ENCODE measurements at places on chromosomes 16 and 17.

DNA sequence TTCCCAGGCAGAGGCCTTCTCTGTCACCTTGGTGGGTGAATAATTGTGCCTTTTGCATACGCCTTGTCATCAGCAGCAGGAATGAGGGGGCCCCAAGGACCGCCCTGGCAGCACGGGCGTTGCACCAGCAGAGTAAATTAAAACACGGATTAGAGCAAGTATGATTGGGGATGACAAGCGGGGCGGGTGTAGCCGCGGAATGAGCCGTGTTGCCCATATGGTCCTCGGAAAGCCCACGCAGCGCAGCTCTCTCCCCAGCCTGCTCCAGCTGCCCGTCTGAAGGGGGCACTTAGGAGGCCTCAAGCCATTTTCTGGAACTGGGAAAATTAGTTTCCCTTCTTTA lies 299.4 kb upstream of the IRX3 start:
- no peak for DNase-seq

GRCh38 chr17:62994931-62995330 lies 28.9 kb downstream of the TANC2 start:
- DNase-seq = no peak

GRCh38 chr17:3956983-3957382 lies 7.3 kb downstream of the ATP2A3 start:
- no peak for DNase-seq

DNA sequence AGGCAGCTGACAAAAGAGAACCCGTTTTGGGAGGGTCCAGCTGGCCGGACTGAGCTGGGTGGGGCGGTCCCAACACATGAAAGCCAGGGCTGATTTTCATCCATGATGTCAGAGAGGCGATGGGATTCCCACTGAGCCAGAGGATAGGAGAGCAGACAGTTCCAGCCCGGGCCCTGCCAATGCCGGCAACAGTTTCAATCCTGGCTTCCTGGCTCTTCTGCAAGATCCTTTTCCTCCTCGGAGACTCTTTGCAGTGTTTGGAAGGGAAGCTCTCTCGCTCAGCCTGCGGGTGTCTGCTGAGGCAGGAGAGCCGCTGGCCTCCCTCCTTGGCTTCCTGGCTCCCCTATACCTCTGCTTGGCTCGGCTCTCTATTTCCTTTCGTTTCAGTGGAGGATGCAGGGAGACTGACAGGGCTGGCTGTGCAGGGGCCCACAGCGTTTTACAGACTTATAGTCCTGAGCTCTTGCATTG lies 145.5 kb upstream of the SOX9 start:
- DNase-seq = no peak

DNA sequence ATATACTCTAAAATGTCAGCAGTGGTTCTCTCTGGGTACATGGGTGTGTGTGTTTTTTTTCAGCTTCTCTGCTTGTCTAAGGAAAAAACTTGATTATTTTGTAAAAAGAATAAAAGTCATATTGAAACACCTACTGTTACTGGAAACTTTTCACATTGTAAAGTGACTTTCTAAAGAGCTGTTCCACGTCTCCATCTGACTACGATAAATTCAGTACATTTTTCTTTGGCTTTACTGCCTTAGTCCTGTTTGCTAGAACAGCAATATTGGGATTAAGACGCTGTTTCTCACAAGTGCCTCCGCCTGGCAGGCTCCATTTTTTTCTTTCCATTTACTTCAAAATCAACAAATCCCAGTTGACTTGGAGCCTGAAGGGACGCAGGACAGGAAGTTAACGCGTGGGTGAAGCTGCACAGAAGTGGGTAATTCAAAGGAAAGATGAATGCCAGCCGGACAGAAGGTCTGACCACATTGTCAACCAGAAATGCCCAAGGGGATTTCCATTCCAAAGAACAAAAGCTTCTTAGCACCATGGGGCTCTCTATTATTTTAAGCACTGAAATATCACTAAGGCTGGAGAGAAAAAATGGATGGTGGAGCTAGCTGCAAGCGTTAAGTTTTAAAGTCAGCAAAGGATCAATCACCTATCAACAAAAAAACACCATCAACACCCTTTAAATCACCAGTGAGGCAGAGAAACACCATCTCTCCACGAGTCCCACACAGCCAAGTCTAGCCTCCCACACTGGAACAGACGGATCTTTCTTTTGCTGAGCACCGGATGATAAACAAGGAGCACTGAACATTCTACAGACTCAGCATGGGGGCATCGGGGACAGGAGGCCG lies 8.4 kb downstream of the GLOD4 start:
- DNase-seq = no peak

- no peak for DNase-seq
Measured at GRCh38 chr17:48601539-48602425, 3.0 kb downstream of the HOXB6 start.

- DNase-seq = no peak
Measured at GRCh38 chr16:46797501-46797900, 33.5 kb downstream of the C16orf87 start.

DNA sequence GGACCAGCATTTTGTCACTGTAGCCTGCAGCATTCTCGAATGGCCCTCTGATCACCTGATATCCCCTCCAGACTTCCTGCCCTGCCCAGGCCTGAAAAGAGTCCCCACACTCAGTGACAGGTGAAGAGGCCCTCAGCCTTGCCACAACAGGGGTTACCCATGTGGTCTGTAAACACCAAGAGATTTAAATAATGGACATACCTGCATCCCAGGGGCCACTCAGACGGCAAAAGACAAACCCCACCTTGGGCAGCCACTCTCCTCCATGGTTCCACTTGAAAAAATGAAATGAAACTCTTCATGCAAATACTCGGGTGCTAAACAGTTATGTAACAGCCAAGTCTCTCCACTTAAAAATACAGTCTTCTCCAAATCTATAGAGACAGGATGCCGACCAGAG lies 22.9 kb upstream of the PECAM1 start:
- DNase-seq = no peak

DNA sequence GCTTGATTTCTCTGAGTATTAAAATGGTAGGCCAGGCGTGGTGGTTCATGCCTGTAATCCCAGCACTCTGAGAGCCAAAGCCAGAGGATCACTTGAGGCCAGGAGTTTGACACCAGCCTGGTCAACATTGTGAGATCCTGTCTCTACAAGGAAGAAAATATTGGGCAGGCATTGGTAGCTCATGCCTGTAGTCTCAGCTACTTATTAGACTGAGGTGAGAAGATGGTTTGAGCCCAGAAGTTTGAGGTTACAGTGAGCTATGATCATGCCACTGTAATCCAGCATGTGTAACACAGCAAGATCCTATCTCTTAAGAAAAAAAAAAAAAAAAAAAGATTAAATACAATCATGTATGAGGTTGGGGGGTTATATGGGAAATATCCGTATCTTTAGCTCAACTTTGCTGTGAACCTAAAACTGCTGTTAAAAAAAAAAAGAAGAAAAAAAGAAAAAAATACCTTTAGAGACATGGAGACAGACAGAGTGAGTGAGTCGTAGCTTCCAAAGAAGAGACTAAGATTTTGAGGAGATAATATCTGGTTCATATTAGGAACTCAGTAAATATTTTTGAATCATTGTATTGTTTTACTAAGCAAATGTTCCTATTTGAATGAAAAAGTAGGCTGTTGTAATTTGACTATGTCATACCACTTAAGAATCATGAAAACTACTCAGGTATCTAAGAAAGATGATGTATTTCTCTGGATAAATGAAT lies 325.7 kb upstream of the TBX2 start:
- no peak for DNase-seq

Data from activated naive CD4-positive, alpha-beta T cell treated with Interleukin-2 at 50 U/mL for 16 hours (primary cell).